ENCODE measurements at places on chromosomes 2 and 18.

GRCh38 chr2:70494293-70494886 is 59.2 kb downstream of the TGFA start:
- no peak for DNase-seq

- DNase-seq, result no peak
Observed at GRCh38 chr2:68203587-68203986, 45.9 kb downstream of the PNO1 start.

GRCh38 chr18:79614211-79614955 is 65.2 kb upstream of the CTDP1 start:
- DNase-seq, result no peak

- DNase-seq, result no peak
Observed at GRCh38 chr2:85453571-85453970, 35.1 kb downstream of the SH2D6 start.

GRCh38 chr2:76120176-76120575 is 409.5 kb upstream of the GCFC2 start:
- DNase-seq, result no peak

DNA sequence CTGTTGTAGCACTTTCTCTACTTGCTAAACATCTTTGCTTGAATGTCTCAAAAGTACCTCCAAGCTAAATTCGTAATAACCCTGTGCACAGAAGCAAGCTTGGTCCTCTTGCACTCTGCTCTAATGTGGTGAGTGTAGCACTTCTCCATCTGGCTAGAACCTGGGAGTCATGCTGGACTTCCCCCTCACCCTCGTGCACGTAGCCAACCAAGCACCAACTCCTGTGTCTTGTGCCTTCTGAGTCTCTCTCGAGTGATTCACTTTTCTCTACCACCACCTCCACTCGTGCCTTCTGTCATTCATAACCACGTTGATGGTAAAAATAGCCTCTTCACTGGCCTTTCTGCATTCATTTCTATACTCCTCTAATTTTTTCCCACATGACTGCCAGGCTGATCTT is 91.9 kb upstream of the KCNE4 start:
- DNase-seq, result no peak

DNA sequence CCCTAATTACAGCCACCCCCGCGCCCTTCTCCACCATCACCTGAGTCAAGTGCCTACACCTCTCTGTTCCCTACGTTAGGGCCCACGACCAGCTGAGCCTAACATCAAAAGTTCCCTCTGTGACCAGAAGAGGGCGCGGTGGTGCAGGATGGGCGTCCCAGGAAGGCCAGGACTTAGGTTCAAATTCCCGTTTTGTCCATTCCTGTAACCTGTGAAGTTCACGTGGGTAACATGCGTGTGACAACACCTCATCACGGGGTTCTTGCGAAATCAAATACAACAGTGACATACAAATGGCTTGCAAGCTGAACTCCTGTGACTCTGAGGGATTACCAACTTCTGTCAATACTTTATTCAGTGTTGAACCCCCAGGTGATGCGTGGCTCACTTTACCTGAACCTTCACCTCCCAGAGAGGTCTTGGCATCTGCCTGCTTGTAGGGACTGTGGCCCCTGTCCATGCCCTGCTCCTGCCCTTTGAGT is 207.9 kb downstream of the ARL4C start:
- no peak for DNase-seq

- DNase-seq, result no peak
Observed at GRCh38 chr18:32317651-32318050, 127.8 kb downstream of the MEP1B start.

GRCh38 chr2:99688699-99689098 is 198.9 kb upstream of the REV1 start:
- no peak for DNase-seq

- DNase-seq, result no peak
Observed at GRCh38 chr2:26359886-26360473, 13.4 kb upstream of the ADGRF3 start.

DNA sequence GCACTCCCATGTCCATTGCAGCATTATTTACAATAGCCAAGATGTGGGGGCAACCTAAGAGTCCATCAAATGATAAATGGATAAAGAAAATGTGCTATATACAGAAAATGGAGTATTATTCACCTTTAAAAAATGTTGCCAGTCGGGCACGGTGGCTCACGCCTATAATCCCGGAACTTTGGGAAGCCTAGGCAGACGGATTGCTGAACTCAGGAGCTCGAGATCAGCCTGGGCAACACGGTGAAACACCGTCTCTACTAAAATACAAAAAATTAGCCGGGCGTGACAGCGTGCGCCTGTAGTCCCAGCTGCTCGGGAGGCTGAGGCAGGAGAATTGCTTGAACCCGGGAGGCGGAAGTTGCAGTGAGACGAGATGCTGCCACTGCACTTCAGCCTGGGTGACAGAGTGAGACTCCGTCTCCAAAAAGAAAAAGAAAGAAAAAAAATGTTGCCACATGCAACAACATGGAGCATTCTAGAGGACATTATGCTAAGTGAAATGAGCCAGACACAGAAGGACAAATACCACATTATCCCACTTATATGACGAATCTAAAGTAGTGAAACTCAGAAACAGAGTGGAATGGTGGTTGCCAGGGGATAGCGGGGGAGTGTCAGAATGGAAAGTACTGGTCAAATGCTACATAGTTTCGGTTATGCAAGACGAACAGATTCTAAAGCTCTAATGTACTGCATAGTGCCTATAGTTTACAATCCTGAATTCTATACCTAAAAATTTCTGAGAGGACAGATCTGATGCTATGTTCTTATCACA is 1385.6 kb upstream of the TMEFF2 start:
- DNase-seq, result no peak

- no peak for DNase-seq
Observed at GRCh38 chr2:60070196-60070595, 483.3 kb downstream of the BCL11A start.

- DNase-seq, result no peak
Observed at GRCh38 chr18:75223687-75224347, 13.2 kb downstream of the TSHZ1 start.

GRCh38 chr2:102922321-102922720 is 160.5 kb downstream of the TMEM182 start:
- no peak for DNase-seq

GRCh38 chr2:20288642-20289340 is 61.9 kb downstream of the PUM2 start:
- DNase-seq, result peak; percentile 74

- DNase-seq, result no peak
Observed at GRCh38 chr18:64994370-64994769, 756.4 kb upstream of the CDH7 start.

DNA sequence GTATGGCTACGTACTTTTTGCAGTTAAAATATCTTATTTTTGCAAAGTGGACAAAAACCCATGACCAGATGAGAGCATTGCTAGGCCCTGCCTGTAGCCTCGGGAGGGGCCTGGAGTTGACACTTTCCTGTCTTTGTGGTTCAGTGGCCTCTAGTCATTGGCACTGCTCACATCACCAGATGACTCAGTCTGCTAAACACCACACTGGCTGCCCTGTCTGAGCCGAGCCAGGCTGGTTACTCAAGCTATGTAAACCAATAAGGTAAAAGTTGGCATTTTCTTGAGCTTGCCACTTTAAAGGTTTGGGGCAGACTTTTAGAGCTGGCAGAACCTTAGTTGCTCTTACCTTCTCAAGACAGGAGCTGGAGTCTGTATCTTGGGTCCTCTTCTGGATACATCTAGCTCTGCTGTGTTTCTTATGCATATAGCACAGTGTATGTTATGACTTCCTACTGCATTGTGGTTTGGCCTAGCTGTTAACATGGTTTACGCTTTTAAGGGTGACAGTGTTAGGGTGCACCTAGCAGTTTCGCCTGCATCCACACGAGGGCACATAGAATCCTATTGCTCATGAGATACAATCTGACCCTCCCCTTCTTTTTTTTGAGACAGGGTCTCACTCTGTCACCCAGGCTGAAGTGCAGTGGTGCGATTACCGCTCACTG is 76.4 kb downstream of the AP1S3 start:
- DNase-seq, result peak; percentile 54

GRCh38 chr18:32483002-32483401 is 12.3 kb upstream of the GAREM1 start:
- DNase-seq, result no peak

GRCh38 chr2:237956402-237956736 is 10.4 kb upstream of the UBE2F start:
- no peak for DNase-seq

DNA sequence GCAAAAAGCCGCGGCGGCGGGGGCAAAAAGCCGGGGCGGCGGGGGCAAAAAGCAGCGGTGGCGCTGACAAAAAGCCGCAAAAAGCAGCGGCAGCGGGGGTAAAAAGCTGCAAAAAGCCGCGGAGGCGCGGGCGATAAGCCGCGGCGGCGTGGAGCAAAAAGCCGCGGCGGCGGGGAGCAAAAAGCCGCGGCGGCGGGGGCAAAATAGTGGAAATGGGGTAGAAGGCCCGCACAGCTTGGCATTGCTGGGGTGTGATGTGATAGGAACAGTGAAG is 450.1 kb downstream of the ANKRD30B start:
- DNase-seq, result no peak

DNA sequence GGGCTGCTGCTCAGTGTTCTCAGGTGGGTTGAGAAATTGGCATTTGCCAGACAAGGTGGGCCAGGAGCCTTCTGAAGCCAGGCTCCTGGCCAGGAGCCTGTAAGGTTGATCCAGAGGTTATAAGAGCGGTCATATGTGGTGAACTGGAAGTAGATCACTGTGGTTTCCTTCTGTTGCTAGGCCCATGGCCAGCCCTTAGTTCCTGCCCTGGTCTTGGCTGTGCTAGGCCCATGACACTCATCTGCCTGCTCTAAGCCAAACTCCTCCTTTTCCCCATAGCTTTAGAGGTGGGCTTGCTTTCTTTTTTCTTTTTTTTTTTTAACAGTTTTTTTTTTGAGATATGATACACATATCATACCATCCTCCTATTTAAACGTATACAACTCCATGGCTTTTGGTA is 5.0 kb upstream of the MGAT5 start:
- no peak for DNase-seq

DNA sequence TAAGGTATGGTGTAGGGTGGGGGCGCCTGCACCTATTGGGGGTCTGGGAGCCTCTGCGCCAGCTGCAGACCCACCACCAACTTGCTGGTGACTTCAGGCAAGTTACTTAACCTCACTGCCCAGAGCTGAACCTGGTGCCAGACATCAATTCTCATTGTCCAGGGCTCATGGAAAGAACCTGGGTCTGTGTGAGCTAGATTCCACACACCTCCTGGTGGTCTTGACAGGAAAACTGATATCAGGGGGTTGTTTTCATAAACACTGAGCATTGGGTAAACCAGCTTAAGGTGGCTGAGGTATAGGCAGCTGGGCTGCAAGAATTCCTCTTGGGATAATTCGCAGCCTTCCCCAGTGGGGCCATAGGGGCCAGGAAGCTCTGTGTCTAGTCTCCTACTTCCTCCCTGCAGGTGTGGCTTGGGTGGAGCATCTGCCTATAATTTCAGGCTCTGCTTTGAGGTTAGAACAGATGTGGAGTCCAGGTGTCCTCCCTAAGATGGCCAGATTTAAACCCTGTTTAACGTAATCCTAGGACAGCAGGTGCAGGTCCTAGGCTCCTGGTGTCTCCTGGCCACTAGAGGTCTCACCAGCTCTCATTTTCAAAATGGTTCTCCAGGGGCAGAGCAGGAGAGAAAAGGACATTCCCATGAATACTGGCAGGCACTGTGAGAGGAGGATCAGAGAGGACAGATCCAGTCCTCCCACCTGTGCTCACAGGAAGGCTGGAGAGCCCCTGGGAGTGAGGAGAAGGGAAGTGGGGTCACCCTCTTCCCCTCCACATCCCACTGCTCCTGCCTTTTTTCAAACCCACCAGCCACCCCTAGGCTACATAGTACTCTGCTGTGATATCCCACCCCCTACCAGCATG is 100.4 kb upstream of the SMAD2 start:
- DNase-seq, result no peak

DNA sequence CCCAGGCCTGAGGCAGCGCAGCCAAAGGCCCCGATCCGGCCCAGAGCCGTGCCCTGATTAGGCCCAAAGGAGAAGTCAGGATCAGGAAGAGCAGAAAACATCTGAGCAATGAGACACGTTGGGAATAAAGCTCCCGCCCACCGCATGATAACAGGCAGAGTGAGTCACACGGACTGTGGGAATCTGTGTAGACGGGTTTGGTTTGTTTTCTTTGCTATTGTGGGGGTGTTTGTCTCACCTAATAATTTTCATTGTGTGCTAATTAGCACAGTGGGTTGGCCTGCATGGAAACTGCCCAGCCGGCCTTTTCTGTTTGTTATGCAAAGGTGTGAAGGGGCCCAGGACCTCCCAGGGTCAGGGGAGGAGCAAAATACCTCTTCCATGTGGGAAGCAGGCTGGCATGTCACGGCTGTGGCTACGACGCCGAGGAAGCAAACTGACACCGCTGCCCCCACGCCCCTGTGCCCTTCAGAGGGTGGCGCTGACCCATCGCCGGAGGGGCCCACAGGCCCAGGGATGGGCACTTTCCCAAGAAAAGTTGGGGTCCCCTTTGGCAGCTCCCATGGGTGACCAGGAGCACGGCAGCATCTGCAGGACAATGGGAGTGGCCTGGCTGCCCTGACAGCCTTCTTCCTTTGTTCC is 68.4 kb upstream of the CTDP1 start:
- no peak for DNase-seq

DNA sequence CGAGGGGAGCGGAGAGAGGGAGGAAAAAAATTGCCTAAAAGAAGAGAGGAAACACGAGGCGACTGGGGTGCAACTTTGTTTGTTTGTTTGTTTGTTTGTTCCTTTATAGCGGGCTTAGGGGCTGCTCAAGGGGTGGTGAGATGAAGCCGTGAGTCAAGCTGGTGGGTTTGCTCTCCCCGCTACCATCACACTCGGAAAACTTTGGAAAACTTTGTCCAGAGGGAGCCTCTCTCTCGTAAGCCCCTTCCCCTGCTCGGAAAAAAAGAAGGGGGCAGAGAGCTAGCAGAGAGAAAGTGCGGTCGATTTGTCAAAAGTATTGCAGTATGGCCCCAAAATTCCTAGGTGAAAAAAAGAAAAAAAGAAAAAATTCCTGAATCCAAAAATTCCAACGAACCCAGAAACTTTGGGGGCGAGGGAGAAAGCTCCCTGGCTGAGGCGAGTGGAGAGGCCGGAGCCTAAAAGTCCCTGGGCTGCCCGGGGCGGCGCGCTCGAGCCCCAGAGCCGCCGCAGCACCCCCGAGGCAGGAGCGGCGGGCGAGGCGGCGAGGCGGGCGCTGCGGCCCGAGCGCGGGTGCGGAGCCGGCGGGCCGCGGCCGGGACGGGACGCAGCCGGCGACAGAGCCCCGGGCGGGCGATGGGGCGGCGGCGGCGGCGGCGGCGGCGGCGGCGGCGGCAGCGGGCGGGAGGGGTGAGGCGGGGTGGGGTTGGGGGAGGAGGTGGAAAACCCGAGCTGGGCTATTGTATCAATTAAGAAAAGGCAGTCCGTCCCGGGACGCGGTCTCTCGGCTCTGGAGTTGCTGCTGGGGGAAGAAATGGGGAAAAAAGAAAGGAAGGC is 558 bp upstream of the CYP26B1 start:
- no peak for DNase-seq

- no peak for DNase-seq
Observed at GRCh38 chr2:238968616-238969384, 120.9 kb downstream of the TWIST2 start.
